ENCODE measurements at places on chromosomes 7 and 10.

GRCh38 chr10:37713642-37714041 lies 143.8 kb downstream of the ZNF248 start:
- no peak for DNase-seq

GRCh38 chr7:44740055-44740454 lies 8.6 kb upstream of the ZMIZ2 start:
- DNase-seq: no peak

GRCh38 chr10:69049566-69049961 lies 38.3 kb upstream of the SRGN start:
- no peak for DNase-seq

DNA sequence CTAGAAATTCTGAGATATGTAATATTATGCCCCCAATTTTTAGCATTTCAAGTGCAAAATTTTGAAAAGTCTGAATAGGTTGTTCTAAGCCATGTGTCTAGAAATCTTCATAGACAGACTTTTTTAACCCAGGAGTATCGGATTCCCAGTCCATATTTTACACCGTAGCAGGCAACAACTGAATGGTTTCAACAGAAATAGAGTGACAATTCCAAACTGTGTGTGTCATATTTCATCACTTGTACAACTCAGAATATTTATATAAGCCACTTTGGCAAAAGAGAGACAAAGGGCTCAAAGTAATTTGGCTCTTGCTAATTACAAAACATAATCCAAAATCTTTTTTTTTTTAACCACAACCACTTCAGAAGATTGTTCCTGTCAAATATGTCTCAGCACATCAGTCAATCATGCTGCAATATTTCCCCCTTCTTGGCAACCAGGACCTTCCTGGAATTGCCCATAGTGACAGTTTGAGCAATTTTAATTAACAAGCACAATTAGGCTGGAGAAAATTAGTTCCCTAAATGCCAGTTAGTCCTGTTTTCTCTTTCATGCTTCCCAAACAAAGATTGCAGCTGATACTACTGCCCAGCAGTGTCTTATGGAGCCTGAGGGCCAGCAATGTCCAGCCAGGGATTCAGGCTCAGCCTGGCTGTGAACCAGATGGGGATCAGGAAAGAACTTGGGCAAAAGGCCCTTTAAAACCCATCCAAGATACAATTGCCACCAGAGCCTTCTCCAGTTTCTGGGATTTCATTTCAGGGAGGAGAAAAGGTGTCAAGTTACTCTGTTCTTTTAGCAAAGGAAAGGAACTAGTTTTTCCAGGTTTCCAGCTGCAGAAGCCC lies 533.3 kb upstream of the GHITM start:
- no peak for DNase-seq

GRCh38 chr10:113820507-113820906 lies 33.4 kb downstream of the DCLRE1A start:
- DNase-seq: no peak

- DNase-seq: no peak
Observed at GRCh38 chr10:118950190-118950680, 79.3 kb upstream of the NANOS1 start.

DNA sequence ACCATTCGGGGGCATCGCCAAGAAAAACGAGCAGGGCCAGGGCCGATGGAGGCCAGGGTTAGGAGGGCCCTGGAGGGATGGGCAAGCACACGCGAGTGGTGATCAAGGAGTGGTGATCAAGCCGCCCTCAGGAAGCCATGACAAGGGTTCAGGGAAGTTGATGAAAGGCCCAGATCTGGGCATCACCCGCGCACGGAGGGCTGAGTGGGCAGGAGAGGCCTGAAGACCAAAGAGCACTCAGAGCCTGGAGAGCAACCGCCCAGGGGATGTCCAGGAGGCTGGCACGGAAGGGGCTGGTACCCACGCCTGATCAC lies 114.6 kb downstream of the WDR37 start:
- no peak for DNase-seq

DNA sequence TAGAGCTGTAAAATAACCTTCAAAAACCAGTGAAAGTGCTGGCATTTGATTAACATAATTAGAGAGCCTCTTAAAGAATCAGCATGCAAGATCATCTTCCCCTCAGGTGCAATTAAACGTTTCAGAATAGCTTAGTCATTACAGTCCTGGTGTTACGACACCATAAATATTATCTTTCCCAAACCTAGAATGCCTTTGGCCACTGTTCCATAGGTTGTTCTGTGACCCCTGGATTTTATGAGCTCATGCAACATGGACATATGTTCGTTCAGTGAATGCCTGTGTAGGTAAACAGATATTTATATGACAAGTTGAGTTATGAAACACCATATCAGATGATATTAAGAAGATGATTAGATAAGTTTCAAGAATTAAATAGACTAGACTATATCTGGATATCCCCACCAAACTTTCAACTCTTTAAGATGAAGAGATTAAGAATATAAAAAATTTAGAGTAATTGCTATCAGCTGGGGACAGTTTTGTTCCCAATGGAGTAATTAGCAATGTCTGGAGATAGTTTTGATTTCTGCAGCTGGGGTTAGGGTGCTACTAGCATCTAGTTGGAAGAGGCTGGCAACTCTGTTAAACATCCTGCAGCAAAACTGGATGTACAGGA lies 263.5 kb upstream of the DKK1 start:
- no peak for DNase-seq

- DNase-seq: peak; percentile 14
Observed at GRCh38 chr10:15172306-15172840, 3.9 kb upstream of the NMT2 start.

- DNase-seq: peak; percentile 75
Observed at GRCh38 chr10:123149568-123150270, 1.8 kb downstream of the HMX2 start.

DNA sequence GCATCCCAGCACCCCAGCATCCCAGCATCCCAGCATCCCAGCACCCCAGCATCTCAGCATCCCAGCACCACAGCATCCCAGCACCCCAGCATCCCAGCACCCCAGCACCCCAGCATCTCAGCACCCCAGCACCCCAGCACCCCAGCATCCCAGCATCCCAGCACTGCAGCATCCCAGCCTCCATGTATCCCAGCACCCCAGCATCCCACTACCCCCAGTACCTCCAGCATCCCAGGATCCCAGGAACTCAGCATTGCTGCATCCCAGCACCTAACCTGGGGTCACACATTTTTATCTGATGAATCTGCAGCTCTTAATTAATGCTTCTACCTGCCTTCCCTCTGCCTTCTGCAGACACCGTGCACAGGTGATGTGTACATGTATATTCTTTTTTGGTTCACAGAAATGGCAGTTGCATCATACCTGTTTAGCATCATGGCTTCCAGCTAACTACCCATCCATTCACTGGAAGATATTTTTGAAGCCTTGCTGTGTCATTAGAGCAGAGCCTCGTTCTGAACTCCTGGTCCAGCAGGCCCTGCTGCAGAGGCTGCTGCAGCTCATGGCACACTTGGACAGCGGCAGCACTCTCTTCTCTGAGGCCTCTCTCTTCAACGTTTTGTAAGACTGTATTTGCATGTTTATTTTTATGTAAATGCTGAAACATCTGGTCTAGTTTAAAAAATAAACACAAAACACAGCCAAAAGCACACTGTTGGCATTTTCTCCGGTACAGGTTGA lies 4.6 kb upstream of the CFAP46 start:
- no peak for DNase-seq

- DNase-seq: no peak
Observed at GRCh38 chr7:115976651-115977050, 53.9 kb downstream of the TFEC start.

DNA sequence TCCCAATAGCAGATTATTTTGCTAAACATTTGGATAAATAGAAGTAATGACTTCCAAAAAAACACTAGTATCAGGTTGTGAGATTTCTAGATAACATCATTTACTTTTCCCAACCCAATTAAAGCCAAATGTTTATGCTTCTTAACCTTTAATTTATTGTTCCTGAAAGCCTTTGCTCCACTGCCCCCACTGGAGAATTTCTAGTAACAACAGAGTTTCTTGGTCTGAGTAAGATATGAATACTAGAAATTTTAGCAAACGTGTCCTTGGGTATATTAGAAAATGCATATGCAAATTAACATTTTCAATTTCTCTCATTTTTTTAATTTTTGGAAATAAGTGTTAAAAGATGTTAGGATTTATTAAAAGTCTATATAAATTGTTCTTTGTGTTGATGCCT lies 958.0 kb upstream of the PHF14 start:
- peak; percentile 2 for DNase-seq

DNA sequence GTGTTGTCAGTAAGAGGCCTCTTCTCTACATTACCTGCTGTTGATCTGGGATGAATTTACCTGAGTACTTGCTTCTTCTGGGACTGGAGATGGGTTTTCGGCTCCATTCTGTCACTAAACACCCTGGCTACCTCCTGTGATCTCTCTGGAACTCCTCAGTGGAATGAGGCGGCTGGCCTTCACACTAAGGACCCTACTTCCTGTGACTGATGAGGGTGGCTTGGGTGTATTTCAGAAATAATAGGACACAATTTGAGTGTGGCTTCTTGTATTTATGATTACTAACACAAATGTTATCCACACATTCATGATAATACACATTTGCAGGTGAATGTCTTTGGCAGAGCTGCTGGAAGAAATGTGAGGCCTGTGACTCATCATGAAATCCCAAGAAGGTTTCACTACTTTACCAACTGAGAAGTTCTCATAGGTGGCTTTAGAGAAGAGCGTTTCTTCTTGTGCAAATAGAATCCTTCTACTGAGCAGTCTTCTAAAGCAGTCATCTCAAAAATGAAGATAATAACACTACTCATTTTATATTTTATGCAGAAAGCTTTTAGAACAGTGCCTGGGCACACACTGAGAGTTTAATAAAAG lies 21.3 kb upstream of the EVX1 start:
- no peak for DNase-seq

DNA sequence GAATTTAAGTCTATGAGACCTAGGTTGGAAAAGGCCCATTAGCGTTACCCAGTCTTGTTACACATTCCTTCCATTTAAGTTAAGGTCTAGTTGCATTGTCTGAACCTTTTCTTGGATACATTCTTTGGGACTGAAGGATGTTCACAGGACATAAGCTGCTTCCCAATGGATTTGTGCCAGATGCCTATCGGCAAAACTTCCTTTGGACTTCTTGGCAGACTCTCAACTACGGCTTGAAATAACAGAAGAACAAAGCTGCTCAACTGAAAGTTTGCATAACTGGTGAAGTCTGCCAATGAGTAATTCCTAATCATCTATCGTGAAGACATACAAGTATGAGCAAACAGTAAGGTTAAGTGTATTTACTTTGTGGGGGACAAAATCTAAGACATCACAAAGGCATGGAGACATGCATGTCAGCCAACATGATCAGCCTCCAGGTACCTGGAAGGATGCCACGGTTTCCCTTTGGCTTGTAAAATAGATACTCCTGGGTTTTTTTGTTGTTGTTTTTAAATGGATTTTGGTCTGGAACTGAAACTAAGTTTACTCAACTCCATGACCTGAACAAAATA lies 35.4 kb downstream of the MALSU1 start:
- DNase-seq: no peak

GRCh38 chr10:70934701-70935100 lies 46.3 kb upstream of the PCBD1 start:
- no peak for DNase-seq

DNA sequence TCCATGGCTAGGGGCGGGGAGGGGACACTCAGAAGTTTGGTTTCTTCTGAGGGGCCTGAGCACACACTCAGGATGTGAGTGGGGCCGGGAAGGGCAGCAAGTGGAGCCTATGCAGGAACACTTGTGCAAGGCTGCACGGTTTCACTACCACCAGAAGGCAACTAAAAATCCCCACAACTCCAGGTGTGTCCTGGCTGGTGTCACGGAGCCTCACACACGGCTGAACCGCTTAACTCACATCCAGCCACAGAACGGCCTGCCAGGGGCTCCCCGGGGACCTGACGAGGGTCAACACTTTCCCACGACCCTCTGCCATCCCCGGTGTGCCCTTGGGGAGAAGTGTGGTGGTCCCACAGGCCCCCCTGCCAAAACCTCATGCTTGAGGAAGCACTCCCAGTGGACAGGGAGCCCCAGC lies 173.9 kb downstream of the ELFN1 start:
- DNase-seq: no peak

DNA sequence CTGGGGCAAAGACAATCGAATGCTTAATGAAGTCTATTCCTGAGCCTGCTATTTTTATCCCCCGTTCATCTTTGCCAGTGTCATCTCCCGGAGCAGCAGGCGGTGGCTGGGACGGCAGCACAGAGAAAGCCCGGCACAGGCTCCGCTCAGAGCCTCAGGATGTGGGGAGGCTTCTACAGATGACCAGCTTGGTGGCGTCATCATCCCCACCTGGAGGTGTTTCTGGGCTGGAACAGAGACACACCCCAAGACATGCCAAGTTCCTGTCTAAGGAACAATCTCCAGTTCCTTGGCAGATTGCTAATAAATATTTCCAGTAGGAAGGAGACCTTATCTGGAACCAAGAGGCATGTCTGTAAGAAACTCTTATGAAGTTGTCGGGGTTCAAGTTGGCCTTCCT lies 552.4 kb upstream of the MGMT start:
- no peak for DNase-seq

DNA sequence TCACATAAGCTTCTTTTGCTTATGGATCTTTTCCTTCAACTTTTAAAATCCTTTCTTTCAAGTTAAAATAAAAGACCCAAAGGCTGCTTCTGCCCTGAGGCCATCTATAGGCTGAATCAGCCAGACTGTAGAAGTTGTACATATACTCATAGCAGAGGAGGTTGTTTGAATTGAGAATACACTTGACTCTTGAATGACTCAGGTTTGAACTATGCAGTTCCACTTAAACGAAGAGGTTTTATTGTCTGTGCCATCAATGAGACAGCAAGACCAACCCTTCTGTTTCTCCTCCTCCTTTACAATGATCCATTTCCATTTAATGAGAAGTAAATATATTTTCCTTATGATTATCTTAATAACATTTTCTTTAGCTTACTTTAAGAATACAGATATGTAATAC lies 5.8 kb downstream of the ZNF365 start:
- DNase-seq: no peak

DNA sequence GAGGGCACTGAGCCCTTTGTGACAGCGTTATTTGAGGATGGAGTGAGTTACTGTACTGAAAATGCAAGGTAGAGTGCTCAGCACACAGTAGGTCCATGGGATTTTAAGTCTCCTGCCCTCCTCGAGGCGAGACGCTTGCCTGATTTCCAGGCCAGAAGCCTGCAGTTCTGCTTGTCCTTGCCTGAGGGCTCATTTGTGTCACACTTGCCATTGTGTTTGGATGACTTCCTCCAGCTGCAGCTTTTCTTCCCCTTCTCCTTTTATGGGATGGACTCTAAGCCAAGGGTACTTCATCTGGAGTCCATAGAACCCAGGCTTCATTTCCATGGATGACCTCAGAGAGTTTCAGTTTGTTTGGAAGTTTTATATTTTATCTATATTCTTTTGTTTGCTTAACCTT lies 304.2 kb upstream of the BMPER start:
- DNase-seq: no peak

GRCh38 chr7:24457219-24457558 lies 116.1 kb upstream of the PALS2 start:
- DNase-seq: no peak

DNA sequence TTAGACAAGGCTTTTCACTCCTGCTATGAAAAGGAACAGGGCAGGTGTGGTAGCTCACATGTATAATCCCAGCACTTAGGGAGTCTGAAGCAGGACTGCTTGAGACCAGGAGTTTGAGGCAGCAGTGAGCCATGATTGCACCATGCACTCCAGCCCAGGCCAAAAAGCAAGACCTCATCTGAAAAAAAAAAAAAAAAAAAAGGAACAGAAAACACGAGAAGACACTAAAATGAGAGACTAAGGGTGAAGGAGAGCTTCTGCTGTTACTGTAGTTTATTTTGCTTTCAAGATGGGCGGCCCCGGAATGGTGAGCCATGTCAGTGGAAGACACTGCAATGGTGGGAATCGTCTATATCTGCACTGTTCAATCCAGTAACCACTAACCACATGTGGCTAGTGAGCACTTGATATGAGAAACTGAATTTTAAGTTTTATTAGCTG lies 9.9 kb downstream of the PIP4K2A start:
- no peak for DNase-seq

All from common myeloid progenitor, CD34-positive (primary cell).